SW 1271 (cell line): ENCODE measurements at places on chromosomes 5 and 9.
A peak's percentile ranks its signal among the peaks of the same experiment; 100 is the strongest.

GRCh38 chr5:10442576-10442975 lies 897 bp downstream of the ROPN1L start:
- no peak for DNase-seq

- no peak for DNase-seq
Measured at GRCh38 chr9:131640438-131641137, 95.3 kb downstream of the PRRT1B start.

- peak; percentile 99 for DNase-seq
Measured at GRCh38 chr9:121201738-121202533, at the start of gene RAB14. TSS of gene RAB14 (minus strand) at chr9:121201869. CDS start at chr9:121193412, 8,457 bp downstream.

DNA sequence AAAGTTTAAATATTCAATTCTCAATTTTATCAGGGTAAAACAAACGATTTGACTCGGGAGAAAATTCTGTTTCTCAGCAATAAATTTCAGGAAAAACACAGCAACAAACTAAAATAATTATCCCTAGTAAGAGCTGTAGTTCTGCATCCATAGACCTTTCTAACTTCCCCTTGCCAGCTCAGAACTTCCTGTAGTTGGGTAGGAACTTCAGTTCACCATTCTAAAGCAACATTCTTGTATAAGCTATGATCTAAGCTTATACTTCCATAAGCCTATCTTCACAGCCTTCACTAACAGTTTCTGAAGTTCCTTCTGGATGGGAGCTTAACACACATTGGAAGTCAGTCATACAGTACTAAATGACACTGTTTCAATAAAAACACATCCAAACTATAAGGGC lies 96.6 kb downstream of the UBAP2 start:
- no peak for DNase-seq

DNA sequence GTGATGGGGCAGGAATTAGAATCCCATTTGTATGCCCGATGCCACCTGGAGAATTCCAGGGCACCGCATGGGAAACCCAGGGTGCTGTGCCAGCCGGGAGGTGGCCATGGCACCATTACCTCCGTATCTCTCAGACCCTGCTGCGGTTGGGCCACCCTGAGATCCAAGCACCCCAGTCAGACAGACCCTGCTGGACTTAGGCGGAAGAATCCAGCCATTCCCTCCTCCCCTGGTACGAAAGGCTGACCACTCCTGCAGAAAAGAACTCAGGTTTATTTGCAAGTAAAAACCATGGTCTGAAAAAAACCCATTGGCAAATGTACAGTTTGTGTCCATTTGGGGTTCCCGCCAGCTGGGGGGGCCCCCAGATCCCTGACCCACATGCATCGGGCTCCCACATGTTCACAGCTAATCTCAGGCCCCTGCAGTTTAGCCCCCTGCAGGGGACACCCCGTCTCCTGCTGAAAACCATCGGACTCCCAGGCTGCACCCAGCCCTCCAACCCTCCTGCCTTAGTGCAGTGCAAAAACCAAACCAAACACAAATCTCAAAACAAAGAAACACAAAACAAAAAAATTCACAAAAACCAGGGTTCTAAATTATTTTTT lies 23.6 kb upstream of the SARDH start:
- DNase-seq: no peak

DNA sequence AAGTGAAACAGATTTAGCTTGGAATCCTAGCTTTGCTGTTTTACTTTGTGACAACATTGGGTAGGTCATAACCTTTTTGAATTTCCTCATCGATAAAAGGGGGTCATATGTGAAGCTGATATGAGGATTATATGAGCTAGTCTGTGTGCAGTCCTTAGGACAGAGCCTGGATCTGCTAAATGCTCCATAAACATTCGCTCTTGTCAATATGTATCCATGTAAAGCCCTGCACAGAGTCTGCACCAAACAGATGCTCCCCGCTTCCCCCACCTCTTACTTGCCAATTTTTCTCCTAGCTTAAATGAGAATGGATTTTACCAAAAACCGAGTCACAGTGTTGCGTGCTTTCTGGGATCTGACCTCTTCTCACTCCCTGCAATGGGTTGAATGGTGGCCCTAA lies 5.4 kb downstream of the ANKRD55 start:
- no peak for DNase-seq

- DNase-seq: peak; percentile 79
Measured at GRCh38 chr9:107213561-107214028, 69.5 kb upstream of the RAD23B start.

GRCh38 chr5:150272531-150272930 lies 17.0 kb downstream of the CAMK2A start:
- peak; percentile 42 for DNase-seq

DNA sequence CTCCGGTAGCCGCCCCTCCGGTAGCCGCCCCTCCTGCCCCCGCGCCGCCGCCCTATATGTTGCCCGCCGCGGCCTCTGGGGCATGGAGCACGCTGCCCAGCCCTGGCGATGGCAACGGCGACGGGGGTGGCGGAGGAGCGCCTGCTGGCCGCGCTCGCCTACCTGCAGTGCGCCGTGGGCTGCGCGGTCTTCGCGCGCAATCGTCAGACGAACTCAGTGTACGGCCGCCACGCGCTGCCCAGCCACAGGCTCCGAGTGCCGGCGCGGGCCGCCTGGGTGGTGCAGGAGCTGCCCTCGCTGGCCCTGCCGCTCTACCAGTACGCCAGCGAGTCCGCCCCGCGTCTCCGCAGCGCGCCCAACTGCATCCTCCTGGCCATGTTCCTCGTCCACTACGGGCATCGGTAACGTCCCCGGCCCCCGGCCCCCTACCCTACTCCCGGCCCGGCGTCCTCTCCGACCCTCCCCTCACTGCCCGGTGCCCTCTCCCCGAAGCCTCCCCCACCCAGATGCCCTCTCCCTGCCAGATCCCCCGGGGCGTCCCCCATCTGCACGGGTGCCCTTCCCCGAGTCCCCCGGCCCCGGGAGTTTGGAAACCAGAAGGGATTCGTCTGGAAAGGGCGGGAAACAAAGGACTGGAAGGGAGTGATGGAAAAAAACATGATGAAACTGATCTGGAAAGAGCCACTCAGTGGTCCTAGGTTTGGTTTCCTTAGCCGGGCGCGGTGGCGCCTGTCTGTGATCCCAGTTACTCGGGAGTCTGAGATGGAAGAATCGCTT lies 417 bp downstream of the SRD5A1 start:
- DNase-seq: peak; percentile 69

DNA sequence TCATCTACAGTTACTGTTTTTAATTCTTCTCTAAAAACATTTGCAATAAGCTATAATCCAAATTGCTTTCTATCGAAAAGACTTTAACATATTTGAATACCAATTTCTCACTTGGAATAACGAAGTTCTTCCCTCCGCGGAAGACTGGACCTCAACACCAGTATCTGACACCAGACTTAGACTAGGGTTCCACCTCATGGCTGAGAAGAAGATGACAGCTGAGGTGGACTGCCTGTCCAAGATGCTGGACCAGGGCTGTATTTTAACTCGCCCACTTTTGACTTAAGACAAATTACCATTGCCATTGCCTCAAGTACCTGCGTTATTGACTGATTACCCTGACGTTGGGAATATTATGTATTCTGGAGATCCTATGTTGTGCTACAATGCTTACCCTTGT lies 34.1 kb downstream of the ZMAT2 start:
- DNase-seq: no peak

DNA sequence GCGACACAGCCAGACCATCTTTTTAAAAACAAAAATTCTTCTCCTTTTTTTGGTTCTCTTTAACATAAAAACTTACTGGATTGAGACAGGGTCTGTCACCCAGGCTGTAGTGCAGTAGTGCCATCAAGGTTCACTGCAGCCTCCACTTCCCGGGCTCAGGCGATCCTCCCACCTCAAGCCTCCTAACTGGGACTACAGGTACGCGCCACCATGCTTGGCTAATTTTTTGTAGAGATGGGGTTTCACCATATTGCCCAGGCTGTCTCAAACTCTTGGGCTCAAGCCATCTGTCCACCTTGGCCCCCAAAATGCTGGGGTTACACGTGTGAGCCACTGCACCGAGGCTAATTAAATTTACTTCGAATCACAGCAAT lies 13.8 kb downstream of the HNRNPK start:
- DNase-seq: no peak

DNA sequence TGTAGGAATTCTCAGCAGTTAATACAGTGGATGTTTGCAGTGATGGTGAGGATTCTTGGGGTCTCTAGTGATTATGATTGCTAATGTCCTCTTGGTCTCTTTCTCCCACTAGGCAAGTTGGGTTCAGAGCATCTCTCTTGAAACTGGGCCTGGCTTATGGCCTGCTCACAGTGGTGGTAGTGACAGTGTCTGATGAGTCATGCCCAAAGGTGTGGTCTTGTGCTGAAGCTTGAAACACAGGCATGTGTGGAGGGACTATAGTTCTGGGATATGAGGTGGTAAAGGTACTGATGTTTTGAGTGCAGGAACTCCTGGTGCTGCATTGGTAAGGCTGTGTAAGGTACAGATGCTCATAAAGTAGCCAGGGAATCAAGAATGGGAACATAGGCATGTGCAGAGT lies 231.1 kb downstream of the FAM170A start:
- DNase-seq: no peak

GRCh38 chr9:32412440-32412839 lies 28.0 kb downstream of the ACO1 start:
- DNase-seq: no peak

- DNase-seq: no peak
Measured at GRCh38 chr5:112784726-112785125, 47.0 kb downstream of the APC start.
